ENCODE measurements at places on chromosomes 7 and 10.

DNA sequence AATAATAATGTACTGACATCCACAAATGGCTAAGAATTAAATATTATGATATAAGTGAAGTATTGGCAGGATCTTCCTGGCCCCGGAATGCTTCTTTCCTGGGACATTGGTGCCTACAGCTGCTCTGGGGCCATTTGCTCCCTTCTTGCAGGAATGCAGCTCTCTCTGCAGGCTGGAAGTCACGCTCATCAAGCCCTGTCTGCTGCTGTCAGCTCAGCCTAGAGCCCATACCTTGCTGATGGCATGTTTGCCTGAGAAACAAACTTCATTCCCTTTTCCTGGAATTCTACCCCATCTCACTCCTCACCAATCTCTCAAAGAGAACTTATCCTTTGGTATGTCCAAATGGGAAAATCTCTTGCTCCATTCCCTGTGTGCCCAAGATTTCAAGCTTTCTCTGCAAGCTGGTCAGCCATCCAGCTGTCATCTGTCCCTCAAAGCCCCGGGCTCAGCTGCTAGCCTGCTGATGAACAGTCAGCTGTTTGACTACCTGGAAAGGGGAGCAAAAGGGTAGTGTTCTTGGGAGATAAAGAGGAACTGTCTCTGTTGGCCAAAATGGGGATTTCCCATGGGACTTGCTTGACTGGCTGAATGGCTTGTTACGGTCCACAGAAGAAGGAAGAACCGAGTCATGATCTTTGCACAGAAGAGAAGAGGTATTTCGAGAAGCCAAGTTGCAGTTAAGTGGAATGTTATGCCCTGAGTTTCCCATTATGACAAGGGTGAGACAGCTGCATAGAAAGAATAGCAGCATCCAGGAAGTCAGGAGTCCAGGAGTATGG lies 12.0 kb upstream of the RASSF4 start:
- DNase-seq, result no peak

DNA sequence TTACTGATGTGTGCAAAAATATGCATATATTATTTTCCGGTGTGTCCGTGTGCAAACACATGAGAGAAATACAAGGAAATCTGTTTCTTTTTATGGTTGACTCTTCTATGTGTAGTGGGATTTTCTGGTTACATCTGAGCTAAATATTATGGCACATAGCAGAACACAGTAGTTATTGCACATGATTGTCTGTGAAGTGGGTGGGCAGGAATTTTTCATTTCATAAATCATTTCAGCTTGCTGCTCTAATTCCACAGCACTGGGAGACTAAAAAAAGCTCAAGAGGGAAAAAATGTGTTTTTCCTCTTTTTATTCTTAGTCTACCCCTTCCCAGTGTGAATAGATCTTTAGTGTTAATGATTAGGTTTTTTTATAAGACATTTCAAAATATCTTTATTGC lies 197.9 kb downstream of the MBL2 start:
- no peak for DNase-seq

DNA sequence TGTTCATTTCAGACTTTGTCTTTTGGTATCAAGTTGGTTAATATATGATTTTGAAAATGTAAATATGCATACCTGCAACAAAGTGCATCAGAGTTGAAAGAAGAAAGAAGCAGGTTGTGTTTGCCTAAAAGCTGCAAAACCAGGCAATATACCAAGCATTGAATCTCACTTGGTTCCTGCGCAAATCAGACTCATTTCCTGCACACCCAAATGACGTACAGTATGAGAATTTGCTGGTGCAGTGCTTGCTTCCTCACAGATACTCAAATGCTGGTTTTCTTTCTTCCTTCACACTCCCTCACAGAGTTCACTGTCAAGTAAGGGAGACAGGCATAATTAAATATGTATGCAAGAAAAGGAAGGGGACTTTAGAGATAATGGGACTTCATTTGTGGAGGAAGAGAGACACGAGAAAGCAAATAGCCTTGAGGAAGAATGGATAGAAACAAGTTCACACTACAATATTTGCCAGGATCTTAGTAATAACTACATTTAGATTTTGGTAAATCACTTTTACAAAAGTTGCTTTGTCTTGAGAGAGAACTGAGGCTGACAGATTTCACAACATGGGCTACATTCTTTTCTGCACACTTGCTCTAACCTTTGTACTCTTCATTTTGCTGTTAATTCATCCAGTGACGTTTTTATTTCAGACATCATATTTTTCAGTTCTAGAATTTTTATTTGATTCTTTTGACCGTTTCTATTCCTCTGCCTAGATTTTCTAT lies 56.9 kb upstream of the AOAH start:
- DNase-seq, result no peak

DNA sequence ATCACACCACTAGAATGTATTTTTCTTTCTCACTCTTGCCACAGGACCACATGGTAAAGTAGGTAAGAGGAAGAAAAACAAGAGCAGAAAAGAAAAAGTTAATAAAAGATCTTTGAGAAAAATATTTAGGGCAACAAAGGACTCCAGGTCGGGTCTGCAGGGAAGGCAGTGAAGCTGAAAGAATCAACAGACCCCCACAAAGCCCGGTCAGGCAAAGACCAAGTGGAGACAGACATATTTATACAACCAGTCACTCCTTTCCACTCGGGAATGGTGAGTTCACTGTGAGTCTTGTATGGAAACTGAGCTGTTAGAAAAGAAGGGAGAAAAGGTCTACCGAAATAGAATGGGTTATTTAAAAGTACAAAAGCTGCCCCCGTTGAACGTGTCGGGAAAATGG lies 28.0 kb downstream of the RSU1 start:
- DNase-seq, result no peak

DNA sequence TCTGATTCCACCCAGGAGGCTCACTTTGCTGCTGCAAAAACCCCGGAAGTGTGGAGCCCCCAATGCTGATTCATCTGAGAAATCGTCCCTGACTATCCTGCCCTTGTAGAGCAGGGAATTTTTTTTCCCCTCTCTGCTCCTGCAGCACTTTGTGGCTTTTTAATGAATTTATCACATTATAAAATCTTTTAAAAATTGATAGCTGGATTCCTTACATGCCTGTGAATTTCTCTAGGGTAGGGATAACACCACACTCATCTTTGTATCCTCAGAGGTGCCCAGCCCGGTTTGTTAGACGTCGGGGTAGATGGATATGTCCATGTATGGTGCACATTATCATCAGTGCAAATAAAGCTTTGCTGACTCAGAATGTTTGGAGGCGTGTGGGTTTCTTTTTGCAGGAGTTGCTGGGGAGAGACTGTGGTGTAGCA lies 185.7 kb downstream of the STK31 start:
- no peak for DNase-seq

- DNase-seq, result no peak
Observed at GRCh38 chr7:130996205-130996832, 262.3 kb upstream of the KLF14 start.

GRCh38 chr10:13311177-13311575 lies 11.3 kb upstream of the PHYH start:
- no peak for DNase-seq

- DNase-seq, result no peak
Observed at GRCh38 chr10:15419279-15419874, 48.3 kb upstream of the FAM171A1 start.

DNA sequence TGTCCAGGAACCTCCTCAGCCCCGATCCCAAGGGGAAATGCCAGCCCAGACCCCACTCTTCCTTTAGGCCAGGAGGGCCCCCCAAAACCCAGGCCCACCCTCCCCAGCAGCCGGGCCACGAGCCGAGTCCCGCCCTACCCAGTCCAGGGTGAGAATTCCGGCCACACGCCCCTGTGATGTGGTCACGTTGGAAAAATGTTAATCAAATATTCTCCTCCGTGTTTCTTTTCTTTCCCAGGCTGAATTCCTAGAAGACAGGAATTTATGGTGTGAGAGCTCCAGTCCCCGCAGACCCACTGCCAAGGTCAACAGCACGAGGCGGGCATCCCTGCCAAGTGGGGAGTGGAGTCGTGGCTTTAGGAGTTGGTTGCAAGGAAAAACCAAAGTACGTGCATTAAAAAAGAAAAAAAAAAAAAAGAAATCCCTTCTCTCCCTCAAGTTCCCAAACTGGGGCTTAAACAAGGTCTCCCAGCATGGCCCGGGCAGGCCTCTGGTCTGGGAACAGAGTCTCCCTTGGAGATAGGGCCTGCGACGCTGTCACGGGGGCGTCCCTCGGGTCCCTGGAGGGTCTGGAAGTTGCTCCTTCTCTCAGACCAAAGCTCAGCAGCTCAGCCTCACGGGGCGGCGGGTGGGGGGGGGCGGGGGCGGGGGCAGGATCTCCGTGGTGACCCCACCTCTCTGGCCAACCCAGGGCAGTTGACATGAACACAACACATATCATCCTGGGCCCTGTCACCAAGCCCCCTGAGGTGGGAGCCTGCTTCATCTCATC lies 28.1 kb upstream of the ELN start:
- DNase-seq, result peak; percentile 54

DNA sequence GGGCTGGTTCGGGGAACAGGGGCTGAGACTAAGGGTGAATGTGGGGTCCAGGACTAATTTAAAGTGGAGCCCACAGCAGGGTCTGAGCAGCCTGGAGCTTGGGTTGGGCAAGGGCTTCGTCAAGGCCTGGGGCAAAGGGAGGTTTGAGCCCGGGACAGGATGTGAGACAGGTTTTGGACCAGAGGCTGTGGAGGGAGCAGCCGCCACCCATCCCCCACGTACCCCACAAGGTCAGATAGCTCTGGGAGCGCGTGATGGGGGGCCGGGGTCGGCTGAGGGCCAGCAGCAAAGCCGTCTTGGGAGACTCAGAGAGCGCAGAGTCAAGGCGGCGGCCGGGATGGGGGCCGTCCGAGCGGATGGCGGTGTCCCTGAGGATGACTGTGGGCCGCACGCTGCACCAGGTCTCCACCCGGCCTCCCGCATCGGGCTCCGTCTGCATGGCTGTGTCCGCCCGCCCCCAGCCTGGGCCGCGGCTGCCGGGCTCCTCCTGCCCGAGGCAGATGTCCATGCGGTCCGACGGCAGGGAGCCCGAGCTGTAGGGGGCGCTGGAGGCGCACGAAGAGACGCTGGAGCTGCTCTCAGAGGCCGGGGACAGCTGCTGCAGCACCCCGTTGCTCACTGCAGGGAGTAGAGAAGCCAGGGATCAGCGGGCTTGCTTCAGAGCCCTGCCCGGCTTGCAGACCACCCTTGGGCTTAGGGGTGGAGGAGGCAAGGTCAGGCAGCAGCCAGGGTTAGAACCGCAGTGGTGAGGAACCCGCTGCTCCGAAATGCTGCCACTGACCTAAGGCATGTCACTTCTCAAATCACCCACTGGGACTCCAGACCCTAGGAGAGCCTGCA lies 12.1 kb downstream of the PDZD7 start:
- peak; percentile 89 for DNase-seq

DNA sequence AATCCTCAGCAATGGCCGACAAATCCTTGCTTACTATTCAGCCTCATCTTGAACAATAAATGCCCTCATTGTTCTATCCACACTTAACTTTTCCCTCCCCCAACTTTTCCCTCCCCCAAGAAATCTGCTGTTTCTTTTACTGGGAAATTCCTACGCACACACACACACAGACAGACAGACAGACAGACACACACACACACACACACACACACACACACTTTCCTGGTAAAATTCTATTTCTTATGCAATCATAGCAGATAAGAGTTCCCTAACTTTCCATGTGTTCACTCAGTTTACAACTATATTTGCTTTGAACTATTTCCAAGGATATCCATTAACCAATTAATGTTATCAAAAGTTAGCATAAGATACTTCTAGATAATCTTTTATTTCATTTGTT lies 52.9 kb downstream of the RELN start:
- no peak for DNase-seq

DNA sequence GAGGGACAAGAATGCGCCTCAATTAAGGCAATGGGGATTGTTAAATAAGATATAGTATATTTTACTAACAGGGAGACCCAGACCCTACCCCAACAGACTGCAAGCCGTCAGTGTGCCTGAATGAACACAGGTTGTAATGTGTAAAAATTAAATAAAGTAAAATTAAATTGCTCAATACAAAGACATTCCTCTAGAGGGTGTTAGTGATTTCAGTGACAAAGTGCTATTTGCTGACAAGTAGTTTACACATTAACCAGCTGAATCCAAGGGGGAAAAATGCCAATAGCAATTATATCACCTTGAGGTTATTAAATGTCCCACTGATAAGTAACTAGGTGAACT lies 110.5 kb downstream of the EBF3 start:
- no peak for DNase-seq

GRCh38 chr10:95289003-95289920 lies 1.5 kb downstream of the PDLIM1 start:
- DNase-seq, result no peak

DNA sequence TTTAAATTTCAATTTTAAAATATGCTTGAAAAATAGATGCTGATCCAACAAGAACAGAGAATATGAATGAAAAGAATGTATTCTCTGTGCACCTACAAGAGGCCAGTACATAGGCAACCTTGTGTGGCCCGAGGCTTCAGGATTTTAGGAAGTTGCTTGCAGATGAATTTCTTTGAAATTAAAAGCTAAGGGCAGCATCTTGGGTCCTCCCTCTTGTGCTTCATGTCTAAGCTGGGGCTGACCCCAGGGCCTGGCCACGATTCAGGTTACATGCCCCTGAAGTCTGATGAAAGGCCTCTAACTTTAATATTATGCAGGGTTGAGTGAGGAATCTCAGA lies 138.9 kb downstream of the BMPER start:
- DNase-seq, result no peak

GRCh38 chr10:75400771-75401568 lies 594 bp downstream of the ZNF503 start:
- DNase-seq, result peak; percentile 67

- no peak for DNase-seq
Observed at GRCh38 chr10:97836446-97836845, 13.2 kb upstream of the GOLGA7B start.

GRCh38 chr7:126780993-126781392 lies 471.7 kb downstream of the GRM8 start:
- no peak for DNase-seq

DNA sequence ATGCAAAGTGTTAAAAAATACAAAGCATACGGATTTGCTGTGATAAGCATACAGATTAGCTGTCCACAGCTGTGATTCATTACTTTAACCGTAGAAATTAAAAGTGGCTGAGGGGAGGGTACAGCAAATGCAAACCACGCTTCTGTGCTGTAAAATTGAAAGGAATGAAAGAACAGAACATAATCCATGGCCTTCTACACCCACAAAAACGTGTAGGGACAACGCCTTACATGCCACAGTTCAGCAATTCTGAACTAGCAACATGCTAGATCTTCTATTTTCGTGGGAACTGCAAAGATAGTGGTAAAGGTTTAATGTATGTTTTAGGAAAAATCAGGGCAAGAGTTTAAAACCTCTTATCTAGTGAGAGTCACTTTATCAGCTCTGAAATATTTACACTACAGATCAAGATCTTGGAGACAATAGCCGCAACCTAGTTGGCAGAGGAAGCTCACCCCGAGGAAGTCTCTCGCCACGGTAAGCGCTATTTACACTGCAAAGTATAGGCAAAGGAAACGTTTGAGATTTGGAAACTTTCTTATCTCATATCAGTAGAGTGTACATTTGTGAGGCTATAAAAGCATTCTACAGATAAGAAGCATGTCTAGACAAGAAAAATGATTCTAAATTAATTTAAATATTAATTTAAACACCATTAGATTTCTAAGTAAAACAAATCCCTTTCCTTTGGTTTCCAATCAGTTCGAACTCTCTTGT lies 193.6 kb downstream of the MLLT10 start:
- no peak for DNase-seq

Data from H54 (cell line).